ENCODE measurements at places on chromosomes 2 and 18.

GRCh38 chr2:64467096-64467843 lies 13.3 kb downstream of the LGALSL start:
- peak; percentile 77 for DNase-seq

- no peak for DNase-seq
These were observed 4.3 kb upstream of the GBX2 start for GRCh38 chr2:236172255-236173035.

- DNase-seq, result no peak
These were observed 12.0 kb upstream of the GTF2A1L start for GRCh38 chr2:48605482-48606175.

DNA sequence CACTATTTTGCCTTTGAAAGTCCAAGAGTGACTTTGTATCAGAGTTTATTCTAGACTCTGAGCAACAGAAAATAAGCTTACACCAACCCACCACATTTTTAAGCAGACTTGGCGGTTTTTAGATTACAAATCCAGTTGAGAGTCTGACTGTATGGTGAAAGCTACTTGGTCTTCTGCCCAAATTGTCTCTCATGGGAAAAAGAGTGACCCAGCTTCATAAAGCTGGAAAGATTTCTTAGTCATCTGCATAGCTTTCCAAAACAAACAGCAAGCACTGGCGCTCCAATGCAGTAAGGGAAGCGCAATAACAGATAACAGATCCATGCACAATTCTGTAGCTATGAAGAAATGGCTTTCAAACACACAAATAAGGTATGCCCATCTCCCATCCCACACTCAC lies 7.1 kb downstream of the DSG1 start:
- no peak for DNase-seq

- DNase-seq, result no peak
These were observed 67.9 kb downstream of the PPP4R1 start for GRCh38 chr18:9546468-9546867.

GRCh38 chr2:224284134-224284946 lies 117.6 kb downstream of the FAM124B start:
- DNase-seq, result peak; percentile 4

DNA sequence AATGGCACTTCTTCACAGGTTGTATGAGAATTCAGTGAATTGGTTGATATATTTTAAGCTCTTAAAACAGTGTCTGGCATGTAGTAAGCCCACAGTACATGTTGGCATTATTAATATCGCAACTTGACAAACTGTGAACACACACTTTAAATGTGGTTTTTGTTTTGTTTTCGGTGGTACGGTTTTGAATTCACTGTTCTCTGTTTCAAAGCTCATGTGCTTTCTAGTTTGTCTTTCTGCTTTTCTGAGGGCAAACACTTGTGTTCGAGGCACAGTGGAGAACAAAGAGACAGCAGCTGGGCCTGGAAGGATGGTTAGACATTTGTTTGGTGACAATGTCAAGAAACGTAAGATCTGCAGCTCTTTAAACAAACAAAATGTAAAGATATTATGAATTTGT lies 276.5 kb upstream of the MC4R start:
- DNase-seq, result peak; percentile 39

DNA sequence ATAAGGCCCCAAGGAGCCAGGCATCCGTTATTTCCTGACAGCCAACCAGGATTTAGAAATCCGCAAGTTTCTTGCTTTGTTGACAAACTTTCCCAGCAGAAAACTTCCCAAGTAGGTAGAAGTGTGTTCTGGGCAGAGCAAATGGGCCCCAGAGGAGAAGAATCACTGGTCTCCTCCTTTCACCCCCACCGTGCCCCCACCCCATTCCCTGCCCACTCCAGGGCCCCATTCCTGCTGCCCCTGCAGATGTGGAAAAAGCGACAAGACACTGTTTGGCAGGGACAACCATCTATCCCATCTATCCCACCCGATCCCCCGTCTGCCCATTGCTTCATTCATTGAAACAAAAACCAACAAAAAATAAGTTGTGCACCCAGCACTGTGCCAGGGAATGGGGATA lies 10.2 kb upstream of the FAHD2A start:
- no peak for DNase-seq

GRCh38 chr2:24404491-24404921 lies 44.2 kb upstream of the ITSN2 start:
- DNase-seq, result no peak

- no peak for DNase-seq
These were observed 43.4 kb upstream of the NEUROD1 start for GRCh38 chr2:181723731-181724130.

DNA sequence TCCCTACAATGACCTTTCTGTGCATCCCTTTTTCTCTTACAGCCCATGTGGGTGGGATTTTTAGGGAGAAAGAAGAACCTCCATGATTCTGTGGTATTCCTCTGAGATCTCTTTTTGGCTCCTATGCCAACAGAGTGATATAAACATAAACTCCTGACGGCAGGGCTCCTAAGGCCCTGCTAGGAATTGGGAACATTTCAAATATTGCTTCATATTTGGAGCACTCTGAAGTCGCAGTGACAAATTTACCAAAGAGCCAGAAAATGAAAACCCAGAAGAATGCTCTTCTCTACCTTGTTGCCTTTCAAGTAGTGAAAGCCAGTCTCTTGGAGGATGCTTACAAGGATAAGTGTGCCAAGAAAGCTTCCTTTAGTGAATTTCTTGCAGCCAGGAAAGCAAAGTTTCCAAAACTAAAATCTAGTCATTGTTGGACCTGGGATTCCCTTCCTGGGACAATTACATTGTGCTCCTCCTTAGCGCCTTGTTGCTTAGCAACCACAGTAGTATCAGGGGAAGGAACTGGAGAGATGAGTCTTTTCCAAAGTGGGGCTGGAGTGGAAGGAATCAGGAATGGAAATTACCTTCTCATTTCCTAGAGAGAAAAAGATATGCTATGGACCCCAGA lies 7.3 kb upstream of the SETBP1 start:
- DNase-seq, result no peak

DNA sequence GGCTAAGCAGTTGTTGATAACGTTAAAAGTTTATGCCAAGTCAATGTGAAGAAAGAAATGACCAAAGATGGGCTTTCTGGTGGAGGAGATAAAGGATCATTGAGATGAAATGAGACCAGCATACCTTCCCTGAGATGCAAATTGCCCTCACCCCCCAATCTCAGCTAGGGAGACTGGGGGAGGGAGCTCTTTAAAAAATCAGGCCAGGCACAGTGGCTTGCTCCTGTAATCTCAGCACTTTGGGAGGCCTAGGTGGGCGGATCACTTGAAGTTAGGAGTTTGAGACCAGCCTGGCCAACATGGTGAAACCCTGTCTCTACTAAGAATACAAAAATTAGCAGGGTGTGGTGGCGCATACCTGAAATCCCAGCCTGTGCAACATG lies 30.9 kb upstream of the KCMF1 start:
- DNase-seq, result no peak

DNA sequence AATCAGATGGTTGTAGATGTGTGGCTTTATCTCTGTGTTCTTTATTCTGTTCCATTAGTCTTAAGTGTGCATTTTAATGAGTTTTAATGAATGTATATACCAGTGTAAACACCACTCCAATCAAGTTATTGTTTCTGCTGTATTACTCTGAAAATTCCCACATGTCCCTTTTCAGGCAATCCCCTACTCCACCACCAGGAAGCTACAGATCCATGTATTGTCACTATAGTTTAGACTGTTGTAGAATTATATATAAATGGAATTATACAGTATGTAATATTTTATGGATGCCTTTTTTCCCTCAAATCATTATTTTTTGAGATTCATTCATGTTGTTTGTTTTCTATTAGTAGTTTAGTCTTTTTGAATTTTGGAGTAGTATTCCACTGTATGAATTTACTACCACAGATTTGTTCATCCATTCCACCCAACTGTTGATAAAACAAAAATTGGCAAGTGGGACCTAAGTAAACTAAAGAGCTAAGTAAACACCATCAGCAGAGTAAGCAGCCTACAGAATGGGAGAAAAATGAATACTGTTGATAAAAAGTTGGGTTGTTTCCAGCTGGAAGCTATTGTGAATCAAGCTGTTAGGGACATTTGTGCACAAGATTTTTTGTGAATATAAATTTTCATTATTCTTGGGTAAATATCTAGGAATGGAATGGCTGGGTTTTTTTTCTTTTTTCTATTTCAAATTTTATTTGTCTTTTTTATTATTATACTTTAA lies 262.0 kb downstream of the CAMKMT start:
- peak; percentile 14 for DNase-seq

GRCh38 chr18:12034241-12035100 lies 53.2 kb downstream of the IMPA2 start:
- DNase-seq, result peak; percentile 34

- DNase-seq, result no peak
These were observed 247.9 kb downstream of the CYRIA start for GRCh38 chr2:16417726-16418125.

DNA sequence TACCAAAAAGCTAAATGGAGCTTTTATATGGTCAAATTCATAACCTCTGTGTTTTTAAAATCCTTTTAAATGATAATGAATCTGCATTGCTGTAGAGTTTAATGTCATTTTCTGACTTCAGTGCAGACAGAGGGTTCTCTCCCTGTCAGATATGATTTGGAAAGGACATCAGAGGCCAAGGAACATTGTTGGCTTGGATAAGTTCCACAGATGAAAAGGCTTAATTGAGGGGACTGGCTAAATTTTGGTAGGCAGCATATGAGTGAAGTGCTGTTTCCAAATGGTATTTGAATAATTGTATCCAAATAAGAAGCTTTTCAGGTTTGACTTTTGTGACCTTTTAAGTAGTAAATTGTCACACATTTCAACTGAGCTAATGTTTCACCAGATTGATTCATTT lies 124.6 kb upstream of the KCNH7 start:
- no peak for DNase-seq

GRCh38 chr2:101967826-101968513 lies 23.8 kb upstream of the IL1R2 start:
- peak; percentile 19 for DNase-seq

DNA sequence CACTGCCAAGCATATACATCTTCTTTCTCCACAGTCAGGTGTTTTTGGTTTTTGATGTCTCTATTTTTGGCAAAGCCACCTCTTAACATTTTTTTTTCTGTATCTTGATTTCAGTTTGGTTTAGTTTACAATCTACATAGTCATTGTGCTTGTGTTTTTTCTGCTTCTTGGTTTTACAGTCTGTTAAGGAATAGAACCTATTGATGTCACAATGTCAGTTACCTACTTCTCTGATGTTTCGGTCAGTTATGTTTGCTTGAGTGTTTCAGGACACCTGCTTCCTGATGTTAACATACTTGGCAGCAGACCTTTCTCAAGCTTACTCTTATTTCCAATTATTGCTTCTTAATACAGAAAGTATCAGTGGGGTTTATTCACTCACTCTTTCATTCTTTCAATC lies 253.3 kb downstream of the SPAG16 start:
- no peak for DNase-seq

GRCh38 chr2:127563458-127564428 lies 28.3 kb downstream of the MYO7B start:
- DNase-seq, result no peak

GRCh38 chr2:20617892-20618467 lies 32.9 kb downstream of the HS1BP3 start:
- DNase-seq, result peak; percentile 98

DNA sequence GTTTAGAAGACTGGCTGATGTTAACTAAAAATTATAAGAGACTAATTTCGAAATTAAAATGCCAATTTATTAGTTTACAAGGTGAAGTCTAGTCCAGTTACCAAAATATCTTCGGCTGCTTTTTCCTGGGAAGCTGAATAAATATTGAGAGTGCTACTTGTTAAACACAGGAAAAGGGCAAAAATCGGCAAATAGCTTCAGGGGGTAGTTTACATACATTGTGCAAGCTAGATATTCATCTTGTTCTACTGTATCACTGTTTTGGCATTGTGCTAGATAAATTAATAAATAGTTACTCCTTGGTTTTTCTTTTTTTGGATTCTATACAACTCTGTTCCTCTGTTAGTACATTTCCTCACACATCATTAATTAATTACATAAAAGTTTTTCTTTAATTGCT lies 29.3 kb downstream of the NHEJ1 start:
- DNase-seq, result no peak

DNA sequence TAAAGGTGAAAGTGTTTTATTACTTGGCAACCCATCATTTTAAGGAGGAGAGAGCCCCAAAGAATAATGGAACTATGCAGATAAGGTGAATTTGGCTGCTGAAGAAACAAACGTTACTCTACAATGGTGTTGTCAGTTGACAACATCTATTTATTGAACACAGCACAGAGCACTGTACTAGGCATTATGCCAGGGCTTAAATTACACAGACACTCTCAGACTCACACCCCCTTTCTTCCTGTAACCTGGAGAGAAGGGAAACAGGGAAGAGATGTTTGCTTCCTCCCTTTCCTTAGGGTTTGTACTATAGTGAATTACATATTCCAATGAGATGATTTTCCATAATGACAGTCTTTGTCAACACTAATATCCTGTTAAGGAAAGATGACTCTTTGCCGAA lies 94.0 kb upstream of the ATP5MC3 start:
- no peak for DNase-seq

DNA sequence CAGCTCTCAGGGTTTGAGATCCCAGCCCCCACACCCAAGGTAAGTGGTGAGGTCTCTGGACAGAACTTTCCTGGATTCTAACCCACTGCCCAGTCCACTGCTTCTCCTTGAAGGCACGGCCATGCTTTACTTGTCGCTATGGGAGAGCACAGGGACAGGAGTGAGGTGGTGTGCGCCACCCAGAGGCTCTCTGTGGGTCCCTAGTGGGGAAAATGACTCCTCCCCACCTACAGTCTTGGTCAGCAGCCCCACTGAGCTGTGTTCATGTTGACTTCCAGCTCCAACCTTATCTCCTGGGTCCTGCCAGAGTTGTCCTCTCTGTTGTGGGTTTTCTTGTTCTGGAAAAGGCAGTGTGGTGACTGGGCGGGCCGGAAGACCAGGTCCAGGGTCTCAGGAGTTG lies 11.1 kb downstream of the TET3 start:
- no peak for DNase-seq

GRCh38 chr2:167681234-167682015 lies 566.0 kb downstream of the STK39 start:
- peak; percentile 76 for DNase-seq

GRCh38 chr2:201279079-201279478 lies 18.7 kb downstream of the CASP8 start:
- no peak for DNase-seq

Measured in Ammon's horn (tissue), 1 donor.